Stimulated activated CD4-positive, alpha-beta T cell treated with anti-CD3 and anti-CD28 coated beads, TNF-alpha, amount 100 ng/mL, for 24 hours (primary cell): ENCODE measurements at places on chromosomes 7 and 10.

DNA sequence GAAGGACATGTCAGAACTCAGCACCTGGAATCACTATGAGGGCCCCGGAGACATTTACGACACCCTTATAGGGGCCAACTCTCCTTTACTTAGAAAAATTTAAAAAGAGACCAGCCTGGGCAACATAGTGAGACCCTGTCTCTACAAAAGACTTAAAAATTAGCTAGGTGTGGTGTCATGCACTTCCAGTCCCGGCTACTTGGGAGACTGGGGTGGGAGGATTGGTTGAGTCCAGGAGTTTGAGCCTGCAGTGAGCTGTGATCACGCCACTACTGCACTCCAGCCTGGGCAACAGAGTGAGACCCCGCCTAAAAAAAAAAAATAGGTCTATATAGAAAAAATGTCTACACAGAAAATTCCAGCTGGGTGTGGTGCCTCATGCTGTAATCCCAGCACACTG lies 7.5 kb upstream of the CYTH3 start:
- DNase-seq: no peak

DNA sequence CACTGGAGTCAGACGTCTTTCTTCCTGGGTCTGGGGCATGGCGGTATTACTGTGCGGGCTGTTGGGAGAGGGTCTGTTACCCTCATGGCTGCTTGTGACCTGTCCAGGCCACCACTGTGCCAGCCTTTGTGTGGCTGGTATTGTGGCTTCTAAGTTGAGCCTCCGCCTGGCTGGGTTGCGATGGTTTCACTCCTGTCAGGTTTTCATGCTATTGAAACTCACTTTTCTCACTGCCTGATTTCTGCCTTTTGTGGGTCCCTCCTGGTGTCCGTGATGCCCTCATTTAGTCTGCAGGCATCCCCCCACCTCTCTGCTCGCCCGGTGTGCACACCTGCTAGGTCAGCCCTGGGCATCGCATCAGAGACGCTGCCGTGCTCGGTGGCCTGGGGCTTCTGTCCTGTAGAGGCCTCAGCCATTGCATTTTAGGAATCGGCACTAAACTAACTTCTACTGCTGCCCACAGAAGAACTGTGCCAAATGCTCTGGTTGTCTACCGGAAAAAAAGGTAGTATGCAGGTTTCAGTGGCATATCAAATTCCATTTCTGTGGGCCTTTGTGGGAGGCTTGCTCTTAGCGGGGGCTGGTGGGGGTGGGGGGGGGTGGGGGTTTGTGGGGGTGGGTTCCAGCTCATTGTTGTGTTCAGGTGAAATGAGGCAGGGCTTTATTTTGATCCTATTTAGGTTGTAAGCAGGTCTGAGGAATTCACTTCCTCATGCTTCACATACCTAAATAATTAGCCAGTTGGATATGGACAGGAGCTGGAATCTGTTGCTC lies 64.3 kb downstream of the MGMT start:
- DNase-seq: no peak

- DNase-seq: no peak
These were observed 56.2 kb downstream of the COL17A1 start for GRCh38 chr10:104029521-104029860.

- no peak for DNase-seq
These were observed 90.2 kb upstream of the KLF6 start for GRCh38 chr10:3874990-3875841.
